ENCODE measurements at places on chromosomes 11 and 22. TPM values are rescaled to one million over a fixed set of nuclear protein-coding genes. Genes with fewer than 3 reads are reported as not detected.

Gene SYTL2
- total RNA-seq, result 43.5 TPM

- peaks cover 26% of the 10 kb centered on the region for H3K4me1 ChIP-seq
- no peak overlapping the region for H3K27ac ChIP-seq
- no peaks in the 10 kb centered on the region for H3K27me3 ChIP-seq
- peaks cover 1% of the 10 kb centered on the region for H3K36me3 ChIP-seq
- no peak overlapping the region for H3K4me3 ChIP-seq
- no peak for DNase-seq
Observed at GRCh38 chr11:95301474-95301873, 70.5 kb upstream of the SESN3 start.

- peaks cover 64% of the 10 kb centered on the region for H3K36me3 ChIP-seq
- no peak for DNase-seq
Observed at GRCh38 chr22:28798810-28799605, 1.4 kb downstream of the XBP1 start.

DNA sequence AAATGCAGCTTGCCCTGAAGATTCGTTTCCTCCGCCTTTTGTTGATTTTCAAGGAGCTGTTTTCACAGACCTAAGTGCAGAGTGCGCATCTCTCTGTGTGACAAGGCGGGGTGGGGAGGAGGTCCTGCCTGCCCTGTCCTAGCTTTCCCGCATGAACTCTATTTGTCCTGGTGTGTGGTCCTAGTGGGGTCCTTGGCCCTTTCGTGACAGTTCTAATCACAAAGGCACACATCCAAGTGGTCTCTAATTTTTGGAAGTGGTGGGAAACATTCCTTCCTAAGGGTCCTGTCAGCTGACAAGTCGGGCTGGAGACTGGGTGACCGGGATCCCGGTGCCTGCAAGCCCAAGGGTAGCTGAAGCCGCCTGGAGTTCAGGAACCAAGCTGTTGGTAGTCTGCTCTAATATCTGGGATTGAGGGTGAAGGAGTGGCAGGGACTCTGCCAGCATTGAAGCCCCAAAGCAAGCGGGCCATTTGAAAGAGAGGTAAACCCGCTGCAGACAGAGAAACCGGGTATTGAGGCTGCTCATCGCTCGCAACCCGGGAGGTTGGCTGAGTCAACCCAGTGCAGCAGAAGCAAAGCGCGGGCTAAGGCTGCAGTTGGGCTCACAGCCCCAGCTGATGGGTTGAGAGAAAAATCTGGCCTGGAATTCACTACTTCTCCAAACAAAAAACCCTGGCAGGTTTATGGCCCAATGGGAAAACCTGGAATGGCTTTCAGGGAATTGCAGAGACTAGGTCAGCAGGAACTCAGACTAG, 28.1 kb upstream of the FBXO3 start:
- no peak overlapping the region for H3K4me3 ChIP-seq
- no peaks in the 10 kb centered on the region for H3K36me3 ChIP-seq
- peaks cover 70% of the 10 kb centered on the region for H3K27me3 ChIP-seq

Gene CD6
- 402 TPM for total RNA-seq

- peaks cover 7% of the 10 kb centered on the region for H3K36me3 ChIP-seq
- peaks cover 5% of the 10 kb centered on the region for H3K27me3 ChIP-seq
- no peak for DNase-seq
Observed at GRCh38 chr11:33703788-33704187, 3.2 kb upstream of the C11orf91 start.

GRCh38 chr11:14972581-14973495, 687 bp upstream of the CALCA start:
- no peak for DNase-seq
- H3K36me3 ChIP-seq, result no peaks in the 10 kb centered on the region
- H3K4me3 ChIP-seq, result peak overlapping the region; percentile 53
- H3K4me1 ChIP-seq, result peaks cover 32% of the 10 kb centered on the region
- peaks cover 75% of the 10 kb centered on the region for H3K27me3 ChIP-seq

DNA sequence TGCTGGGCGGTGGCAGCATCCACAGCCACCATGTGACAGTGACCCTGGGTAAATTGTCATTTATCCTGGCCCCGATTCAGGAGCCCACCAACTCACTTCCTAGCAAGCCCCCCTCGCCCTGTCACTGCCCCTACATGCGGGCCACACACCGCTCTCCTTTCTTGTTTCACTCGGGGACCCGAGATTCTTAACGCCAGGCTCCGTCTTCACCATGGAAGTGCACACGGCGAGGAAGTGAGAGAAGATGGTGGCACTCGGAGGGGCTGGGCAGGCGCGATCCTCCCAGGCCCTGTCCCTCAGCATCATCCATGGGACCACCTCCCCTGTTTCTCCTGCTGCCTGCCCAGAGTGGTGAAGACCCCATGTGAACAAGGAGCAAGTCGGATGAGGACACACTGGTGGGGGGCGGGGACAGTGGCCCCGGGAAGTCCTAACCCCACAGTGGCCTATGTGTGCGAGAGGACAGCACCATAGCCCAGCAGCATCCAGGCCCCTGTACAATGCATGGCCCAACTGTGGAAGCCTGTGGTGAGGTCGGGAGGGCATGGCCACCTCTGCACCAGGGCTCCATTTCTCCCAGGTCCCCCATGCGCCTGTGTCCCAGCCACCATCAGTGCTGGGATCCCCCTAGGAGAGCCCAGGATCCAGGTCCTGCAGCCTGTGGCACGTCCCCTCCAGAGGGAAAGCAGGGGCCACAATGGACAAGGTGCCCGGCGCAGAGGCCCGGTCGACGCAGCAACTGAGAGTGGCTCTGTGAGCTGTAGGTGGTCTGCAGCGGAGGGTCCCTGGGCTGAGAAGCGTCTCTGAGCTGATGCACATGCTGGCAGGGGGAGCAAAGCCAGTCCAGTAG, 262.8 kb downstream of the BRD1 start:
- no peak for DNase-seq
- H3K4me3 ChIP-seq, result no peak overlapping the region
- H3K36me3 ChIP-seq, result peaks cover 6% of the 10 kb centered on the region
- no peak overlapping the region for H3K27ac ChIP-seq
